ENCODE measurements at places on chromosomes 12 and 14.

DNA sequence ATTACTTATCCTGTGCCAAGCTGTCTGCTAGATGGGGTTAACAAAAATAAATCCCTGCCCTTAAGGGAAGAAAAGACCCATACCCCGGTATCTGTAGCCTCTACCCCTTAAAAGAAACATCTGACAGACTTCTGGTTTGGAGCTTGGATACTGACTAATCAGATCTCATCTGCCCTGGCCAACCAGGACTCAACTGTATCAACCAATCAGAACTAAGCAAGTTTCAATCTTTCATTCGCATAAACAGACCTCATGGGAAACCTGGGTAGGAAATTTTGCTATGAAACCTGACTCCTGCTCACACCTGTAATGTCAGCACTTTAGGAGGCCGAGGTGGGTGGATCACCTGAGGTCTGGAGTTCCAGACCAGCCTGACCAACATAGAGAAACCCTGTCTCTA, 26.4 kb upstream of the PRMT8 start:
- DNase-seq, result no peak

DNA sequence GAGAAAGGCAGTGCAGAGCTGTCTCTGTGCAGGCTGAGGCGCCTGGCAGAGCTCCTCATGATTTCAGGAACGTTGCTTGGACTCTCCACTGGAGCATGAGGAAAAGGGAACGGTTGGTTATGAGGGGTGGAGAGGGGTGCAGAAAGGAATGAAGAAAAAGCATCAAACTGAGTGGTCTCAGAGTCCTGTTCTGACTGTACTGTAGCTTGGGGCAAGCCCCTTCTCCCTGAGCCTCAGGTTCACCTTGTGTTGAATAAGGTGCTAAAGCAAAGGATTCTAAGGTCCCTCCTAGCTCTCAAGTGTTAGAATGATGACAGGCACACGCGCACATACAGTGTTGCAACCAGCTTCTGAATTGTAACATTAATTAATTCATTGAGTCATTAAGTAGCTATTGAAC, 125.2 kb upstream of the PARP11 start:
- DNase-seq, result no peak

DNA sequence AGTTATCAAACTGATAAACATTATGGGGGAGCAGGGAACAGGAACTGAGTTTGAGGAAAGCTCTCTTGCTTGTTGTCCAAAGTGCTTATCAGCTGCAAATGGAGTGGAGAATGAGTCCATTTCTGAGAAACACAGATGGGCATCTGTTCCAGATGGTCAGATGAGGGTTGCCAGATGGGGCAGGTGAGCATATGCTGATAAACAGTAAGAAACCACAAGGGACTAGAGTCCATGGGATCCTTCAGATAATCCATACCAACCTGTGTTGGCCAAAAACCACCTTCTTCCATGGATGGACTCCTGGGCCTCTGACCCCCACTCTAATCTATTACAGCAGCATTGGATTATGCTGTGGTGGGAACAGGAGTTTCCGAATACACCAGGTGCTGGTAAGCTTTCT, 38.3 kb downstream of the GNS start:
- DNase-seq, result no peak

- DNase-seq, result no peak
These were observed 237.6 kb downstream of the BCAT1 start for GRCh38 chr12:24711056-24712008.

DNA sequence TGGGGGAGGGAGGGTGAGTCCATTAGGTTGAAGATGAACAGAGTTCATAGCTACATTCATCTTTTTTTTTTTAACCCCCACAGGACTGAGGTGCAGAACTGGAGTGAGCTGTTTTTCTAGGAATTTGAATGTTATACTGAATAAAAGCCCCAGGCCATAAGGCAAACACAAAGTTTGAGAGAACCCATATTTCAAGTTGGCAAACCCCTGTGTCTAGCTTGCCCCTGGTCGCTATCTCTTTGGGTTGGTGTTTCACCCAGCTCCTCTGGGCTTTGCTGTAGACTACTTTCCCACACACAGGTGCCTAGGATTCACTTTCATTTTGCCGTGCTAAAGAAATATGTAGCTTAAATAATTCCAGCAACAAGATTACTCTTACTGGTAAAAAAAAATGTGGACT, 5.2 kb upstream of the LMO3 start:
- no peak for DNase-seq

DNA sequence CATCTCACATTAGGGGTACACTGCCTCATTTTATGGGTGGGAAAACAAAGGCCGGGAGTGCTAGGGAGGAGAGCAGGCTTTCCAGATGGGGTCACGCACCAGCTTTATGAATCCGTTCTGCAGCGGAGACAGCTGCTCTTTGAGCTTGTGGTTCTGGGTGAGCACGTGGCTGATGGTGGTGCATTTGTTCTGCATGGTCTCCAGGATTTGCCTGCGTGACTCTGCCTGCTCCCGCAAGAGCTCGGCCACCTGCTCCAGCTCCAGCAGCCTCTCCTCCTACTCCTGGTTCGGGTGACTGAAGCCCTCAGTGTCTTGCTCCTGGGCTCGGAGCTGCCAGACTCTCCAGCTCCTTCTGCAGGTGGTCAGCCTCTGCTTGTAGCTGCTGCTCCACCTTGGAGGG, 23.6 kb upstream of the BLTP3B start:
- DNase-seq, result no peak

- DNase-seq, result no peak
These were observed 4.0 kb downstream of the PFKM start for GRCh38 chr12:48123169-48123568.

DNA sequence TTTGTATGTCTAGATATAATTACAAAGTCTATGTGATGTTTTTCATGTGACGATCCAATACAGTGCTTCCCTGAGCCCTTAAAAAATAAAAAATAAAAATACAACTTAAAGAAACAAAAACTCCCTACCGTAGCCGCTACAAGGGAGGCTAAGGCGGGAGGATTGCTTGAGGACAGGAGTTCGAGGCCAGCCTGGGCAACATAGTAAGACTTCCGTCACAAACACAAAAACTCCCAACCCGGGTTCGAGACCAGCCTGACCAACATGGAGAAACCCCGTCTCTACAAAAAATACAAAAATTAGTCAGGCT, 669 bp upstream of the CDKN3 start:
- DNase-seq, result no peak

DNA sequence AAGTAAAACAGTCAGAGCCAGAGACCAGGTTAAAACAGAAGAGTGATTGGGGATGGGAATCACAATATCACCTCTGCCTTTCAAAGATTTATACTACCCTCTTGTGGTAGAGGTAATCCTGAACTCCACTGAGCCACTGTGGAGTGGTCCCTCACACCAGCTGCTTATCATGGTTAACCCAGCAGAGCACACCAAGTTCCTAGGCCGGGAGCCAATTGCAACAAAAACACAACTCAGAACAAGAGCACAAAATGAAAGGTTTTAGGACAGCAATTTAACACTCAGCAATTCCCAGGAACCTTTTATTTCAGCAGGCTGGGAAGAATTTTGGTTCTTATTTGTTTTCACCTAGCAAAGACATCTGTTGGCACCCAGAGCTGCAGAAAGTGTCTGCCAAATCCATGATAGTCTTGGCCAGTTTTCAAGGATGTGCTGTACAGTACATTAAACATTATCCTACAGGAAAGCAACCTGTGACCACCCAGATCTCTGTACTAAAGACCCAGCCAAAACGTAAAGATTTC, 220.5 kb upstream of the ATXN7L3B start:
- DNase-seq, result peak; percentile 3

GRCh38 chr14:76918256-76918781, 92.1 kb downstream of the LRRC74A start:
- DNase-seq, result peak; percentile 64

DNA sequence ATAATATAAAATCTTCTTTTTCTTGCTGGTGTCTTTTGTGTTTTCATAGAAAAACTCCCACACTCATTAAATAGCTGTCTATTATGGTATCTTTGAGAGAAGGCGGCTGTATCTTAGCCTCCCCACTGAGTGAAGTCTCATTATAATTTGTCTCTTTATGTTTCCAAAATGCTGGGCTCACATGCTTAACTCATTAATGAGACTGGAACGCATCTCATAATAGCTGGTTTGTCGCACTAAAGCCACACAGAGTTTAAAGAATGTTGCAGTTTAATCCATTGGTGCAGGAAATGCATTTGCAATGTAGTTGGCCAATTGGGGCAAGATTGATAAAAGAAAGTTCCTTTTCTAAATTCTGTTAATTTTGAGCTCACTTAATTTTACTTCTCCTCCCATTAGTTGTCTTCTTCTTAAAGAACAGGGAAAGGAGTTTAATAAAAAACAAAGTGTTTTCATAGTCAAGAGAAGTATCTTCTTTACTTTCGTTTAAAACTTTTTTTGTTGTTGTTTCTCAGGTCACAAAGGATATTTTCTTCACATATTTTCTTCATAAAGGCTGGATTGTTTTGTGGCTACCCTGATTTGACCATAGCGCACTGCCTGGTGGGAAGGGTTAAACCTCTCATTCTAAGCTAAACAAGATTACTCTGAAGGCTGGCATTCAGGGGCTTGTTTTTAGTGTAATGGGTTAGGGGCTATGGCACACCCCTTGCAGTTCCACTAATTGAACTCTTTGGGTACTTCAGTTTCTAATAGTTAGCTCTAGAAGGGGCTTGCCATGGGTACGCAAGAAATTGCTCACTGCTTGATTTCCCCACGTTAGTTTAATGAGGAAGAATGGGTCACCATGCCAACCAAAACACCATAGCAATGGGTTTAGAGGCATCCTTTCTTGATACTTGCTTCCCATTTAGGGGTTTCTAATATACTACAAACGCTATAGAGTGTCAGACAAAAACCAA, 197.0 kb downstream of the TMTC2 start:
- DNase-seq, result no peak

GRCh38 chr14:100281286-100282082, 24.8 kb downstream of the SLC25A29 start:
- no peak for DNase-seq

All from NCI-H2029 (cell line).